ENCODE measurements at places on chromosomes 4 and X.
A peak's percentile ranks its signal among the peaks of the same experiment; 100 is the strongest.

DNA sequence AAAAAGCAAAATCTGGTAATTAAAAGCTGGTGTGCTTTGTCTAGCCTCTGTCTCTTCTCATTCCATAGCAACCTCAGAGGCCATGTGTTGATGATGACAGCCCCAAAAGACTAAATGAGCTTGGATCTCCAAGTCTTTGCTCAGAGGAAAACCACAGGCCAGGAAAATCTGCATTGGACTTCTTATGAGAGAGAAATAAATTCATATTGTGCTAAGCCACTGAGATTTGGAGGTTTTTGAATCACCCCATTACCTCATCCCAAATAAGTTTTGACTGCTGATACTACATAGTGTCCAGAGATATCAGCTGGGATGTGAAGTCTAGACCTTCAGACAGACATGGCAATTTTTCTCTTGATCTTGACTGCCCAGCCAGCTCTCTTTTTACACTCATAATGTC, 178.6 kb upstream of the DIPK2B start:
- DNase-seq = no peak

DNA sequence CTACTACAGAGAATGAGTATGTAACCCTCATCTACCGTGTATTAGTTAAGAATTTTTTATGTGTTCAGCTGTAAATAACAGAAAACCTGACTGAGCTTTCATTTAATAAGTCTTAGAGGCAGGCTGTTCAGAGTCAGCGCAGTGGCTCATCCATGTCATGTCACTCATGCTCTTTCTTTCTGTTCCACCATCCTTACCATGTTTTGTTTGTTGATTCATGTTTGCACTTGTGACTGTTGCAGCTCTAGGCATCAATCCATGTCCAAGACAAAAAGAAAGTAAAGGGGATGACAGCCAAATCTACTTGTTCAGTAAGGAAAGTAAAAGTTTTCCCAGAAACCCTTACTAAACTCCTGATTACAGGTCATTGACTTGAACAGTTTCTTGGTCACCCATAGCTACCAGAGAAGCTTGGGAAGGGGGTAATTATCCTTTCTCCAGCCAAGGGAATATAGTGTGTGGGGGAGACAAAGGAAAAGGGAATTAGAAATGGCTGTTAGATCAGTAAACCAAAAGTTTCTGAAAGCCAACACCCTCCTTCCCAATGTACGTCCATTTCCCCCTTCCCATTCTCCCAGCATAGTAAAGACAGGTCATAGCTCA, 9.0 kb downstream of the ART3 start:
- no peak for DNase-seq

DNA sequence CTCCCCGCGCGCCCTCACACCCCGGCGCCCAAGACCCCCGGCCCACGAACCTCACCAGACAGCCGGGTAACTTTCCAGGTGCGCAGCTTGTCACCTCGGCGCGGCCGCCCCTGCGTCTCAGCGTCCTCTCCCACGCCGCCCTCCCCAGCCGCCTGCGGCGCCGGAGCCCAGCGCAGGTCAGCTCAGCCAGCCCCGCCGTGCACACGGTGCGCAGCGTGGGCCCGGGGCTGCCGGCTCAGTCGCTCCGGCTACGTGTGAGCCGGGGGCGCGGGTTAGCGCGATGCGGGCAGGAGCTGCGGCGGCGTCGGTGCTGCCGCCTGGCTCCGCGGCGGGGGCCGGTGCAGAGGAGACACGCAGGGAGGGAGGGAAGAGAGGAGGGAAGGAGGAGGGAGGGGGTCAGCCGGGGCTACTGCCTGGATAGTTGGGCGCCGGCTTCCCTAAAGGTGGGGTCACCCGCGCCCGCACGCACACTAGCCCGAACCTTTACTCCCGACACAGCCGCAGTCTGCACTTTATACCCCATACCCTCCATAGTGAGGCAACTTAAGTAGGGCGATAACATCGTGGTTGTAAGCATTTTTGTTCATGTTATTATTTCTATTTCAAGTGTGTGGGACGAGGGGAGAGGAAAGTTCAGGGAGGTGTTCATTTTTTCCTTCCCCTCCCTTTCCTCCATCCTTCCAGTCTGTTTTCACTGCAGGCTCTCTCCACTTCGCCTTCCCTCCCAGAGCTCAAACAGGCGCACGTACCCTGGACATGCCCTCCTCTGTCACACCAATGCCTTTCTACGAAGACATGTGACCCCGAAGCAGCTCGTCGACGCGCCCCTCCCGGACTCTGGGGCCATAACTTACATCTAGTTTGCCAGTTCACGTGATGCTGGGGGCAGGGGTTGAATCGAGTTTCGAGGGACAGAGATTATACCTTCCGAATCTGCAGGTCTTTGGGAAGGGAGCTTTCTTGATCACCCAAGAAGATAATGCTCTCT, at the start of gene PRKG2:
Gene PRKG2 (minus strand): TSS at position 342 of the 988 bp plus-strand sequence. CDS start 10,175 bp downstream, outside the sequence.
- DNase-seq = no peak

DNA sequence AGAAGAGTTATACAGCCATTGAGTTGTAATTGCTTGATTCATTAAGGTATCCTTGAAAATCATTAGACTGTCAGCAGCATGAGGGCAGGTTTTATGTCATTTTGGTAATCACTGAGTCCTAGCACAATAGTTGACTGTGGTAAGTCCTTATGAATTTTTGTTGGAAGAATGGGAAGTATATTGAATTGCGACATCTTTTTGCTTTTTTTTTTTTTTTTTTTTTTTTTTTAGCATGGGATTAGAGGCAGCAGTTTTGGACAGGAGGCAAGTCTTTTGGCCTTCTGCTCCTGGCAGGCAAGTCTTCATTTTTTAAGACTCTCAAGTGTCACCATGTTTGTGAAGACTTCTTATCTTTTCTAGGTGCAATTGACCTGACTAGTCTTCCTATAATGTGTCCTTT, 29.7 kb downstream of the PRRG1 start:
- no peak for DNase-seq

DNA sequence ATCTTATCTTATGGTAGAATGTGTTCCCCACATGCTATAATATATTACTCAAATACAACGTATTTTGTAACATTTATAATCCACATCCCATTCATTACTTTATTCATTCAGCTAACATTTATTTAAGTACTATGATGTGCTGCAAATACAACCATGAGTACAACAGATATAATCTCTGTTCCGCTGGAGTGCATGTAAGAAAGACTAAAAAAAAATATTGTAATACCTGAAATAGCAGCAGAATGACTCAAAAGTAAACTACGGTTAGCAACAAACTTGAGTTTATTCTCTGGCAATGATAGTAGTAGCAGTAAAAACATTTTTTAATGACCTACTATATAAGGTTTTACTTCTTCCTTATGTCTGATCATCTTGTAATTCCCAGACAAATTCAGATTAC, 1776.3 kb downstream of the STIM2 start:
- no peak for DNase-seq

GRCh38 chrX:109831326-109831985, 98.4 kb upstream of the ACSL4 start:
- no peak for DNase-seq

DNA sequence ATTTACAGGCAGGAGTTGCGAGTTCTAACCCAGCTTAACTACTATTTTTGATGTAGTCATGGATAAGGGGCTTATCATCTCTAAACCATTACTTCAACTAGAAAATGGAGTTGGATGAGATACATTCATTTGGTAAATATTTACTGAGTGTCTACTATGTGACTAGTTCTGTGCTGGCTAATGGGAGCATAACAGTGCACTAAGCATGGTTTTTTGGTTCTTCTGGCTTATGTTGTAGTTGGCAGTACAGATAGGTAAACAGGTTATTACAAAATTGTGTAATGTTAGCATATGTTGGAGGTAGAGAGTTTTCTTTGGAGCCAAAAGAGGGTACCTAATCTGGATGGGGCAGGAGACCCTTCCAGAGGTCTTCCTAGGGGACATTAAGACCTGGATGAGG, 25.8 kb upstream of the PI4K2B start:
- no peak for DNase-seq

DNA sequence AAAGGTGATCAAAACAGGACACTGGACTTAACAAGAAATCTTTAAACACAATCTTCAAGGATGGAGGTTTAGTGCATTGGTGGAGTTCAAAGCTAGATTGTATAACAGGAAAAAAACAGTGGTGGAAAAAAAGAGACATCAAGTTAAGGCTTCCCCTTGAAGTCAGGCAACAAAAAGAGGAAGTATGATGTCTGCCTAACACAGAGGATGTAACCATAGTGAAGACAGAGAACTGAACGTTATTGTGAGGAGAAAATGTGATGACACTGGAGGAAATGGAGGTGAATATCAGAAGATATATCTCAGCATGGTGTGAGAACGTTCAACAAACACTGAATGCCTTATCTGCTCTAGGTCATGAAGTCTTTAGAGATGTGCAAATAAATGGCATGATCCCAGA, 192.4 kb upstream of the AR start:
- no peak for DNase-seq

DNA sequence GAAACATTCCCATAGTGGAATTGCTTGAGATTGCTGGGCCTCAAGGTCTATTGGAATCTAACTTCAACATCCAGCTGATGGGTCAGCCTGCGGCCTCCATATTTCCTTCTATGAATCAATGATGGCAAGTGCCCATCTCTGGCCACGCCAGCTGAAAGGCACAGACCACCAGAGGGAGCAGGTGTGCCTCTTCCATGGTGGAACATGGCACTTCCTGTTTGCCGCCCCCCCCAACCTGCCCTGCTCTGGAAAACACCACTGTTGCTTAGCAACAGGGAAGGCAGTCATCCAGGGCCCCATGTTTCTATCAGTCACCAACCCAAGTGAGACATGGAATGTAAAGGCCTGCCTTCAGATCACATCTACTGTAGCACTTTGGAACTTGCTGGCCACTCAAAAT, 11.6 kb downstream of the PAGE4 start:
- peak; percentile 4 for DNase-seq

- DNase-seq = no peak
Observed at GRCh38 chr4:145884775-145885174, 53.8 kb downstream of the ZNF827 start.

DNA sequence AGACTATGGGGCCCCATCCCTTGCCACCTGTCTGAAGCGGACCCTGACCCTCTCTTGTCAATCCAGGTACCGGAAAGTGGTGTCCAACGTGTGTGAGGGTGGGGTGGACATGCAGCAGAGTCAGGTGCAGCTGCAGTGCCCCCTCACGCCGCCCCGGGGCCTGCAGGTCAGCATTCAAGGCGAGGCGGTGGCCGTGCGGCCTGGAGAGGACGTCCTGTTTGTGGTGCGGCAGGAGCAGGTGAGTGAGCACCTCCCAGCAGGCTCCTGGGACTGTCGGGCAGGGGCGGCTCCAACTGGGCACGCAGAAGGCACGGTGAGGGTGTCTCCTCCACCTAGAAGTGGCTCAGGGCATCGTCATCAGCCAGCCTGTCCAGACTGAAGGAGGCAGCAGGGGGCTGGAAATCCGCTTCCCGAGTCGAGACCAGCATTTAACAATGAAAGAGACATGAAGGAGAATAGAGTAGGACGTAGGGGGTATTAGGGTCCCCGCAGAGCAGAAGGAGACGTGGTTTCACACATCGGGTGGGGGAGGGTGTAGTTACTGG, 221.6 kb downstream of the AFAP1 start:
- DNase-seq = no peak

DNA sequence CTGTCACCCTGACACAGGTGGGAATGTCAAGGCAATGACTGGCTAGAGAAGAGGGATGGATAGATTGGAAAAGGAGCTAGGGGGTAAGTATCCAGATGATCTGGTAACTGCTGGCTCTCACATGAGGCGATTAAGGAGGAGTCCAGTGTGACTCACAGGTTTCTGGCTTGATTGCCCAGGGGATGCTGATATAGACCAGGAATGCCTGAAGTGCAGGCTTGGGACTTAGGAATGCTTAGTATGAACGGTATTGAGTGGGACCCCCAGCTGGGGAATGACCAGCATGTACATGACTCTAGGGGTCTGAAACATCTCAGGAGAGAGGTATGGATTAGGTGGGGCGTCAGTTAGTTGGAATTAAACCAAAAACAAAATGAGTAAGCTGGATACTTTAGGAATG, 65.8 kb upstream of the PRPS1 start:
- no peak for DNase-seq

- no peak for DNase-seq
Observed at GRCh38 chrX:6464726-6465125, 70.2 kb downstream of the VCX3A start.

DNA sequence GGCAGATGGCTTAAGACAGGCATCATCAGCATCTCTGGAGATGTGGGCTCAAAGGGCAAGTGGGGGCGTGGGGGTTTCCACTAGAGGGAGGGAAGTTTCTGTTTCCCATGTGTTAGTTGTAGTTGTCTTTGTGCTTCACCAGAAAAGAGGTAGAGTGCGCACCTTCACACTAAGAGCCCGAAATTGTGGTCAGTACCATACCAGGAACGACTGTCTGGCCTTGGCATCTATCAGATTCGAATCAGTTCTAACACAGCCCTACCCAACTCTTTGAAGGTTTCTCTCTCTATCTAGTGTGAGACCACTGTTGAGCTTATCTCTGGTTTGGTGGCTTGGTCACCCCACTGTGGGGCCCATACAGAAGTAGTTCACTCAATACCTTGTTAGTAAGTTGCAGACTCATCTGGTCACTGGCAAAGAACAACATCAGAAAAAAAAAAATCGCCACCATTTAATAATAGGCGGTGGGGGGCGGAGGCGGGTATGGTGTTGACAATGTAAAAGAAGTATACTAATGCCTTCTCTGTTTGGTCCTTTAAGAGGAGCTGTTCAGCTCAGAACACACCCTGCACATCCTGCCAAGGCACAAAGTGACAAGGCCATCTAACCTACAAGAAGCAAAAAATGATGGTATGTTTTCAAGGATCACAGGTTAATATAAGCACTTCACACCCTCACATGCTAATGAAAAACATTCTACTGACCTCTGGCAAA, 71.1 kb downstream of the NYX start:
- no peak for DNase-seq

DNA sequence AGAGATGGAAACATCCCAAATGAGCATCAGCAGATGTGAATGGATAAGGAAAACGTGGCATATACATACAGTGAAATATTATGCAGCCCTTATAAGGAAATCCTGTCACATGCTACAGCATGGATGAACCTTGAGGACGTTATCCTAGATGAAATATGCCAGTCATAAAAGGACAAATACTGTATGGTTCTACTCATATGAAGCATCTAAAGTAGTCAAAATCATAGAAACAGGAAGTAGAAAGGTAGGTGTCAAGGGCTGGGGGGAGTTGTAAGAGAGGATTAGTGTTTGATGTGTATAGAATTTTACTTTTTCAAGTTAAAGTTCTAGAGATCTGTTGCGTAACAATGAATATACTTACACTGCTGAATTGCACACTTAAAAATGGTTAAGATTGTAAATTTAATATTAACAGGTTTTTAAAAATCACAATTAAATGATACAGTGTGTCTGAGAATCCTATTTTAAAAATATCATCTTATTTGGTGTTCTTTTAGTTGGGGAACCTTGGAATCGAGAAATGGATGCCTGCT, 58.5 kb downstream of the KDM6A start:
- no peak for DNase-seq

DNA sequence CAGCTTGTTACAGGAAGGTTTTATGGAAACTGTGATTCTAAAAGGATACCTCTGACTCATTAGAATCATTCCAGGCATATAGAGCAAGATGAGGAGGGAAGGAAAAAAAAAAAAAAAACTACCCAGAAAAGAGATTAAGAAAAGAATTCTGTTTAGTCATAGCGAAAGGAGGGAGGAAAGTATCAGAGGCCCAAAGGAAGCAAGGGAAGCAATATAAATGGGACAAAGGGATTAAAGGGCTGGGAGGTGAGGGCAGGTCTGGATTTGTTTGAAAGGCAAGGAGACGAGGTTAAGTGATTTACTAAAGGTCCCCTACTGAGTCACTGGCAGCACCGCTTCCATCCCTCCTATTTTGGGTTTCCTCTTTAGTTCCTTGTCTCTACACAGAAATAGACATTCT, 88.6 kb upstream of the IL1RAPL1 start:
- no peak for DNase-seq

GRCh38 chr4:15043226-15043625, 40.9 kb downstream of the CPEB2 start:
- DNase-seq = no peak

GRCh38 chr4:124952601-124953000, 240.1 kb upstream of the ANKRD50 start:
- DNase-seq = no peak

Measured in stimulated activated CD8-positive, alpha-beta memory T cell treated with anti-CD3 and anti-CD28 coated beads, Interleukin-15, amount 100 ng/mL, for 4 hours (primary cell).